ENCODE measurements at places on chromosomes 16 and 17.

- no peak for DNase-seq
These were observed at the start of gene CCL8 for GRCh38 chr17:34319039-34319483. Gene CCL8 (plus strand): TSS chr17:34319435. CDS start chr17:34319502, 67 bp downstream.

DNA sequence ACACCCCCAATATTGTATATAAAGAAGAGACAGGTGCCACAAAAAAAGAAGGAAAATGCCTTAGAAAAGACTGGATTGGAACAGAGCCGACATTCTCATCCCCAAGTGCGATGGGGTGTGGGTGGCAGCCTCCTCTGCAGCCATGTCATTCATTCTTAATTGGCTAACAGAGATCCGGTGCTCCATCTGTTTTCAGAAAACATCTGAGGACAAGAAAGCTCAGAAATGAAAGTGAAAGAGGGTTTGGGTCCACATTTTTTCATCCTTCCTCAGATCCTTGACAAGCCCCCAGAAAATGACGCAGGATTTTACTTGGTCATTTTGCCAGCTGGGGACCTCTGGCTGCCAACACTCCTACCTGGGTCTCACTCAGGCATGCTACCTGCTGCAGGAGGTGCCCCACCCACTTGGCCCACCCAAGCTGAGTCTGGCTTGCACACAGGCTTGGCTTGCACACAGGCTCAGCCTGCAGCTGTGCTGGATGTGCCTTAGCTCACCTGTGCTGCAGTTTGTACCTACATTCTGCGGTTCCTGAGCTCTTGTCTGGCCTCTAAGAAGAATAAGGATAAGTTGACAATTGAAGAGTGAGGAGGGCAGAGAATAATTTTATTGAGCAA is 21.9 kb downstream of the KIF2B start:
- no peak for DNase-seq

- DNase-seq = no peak
These were observed 85.4 kb upstream of the MED13 start for GRCh38 chr17:62150471-62150870.

GRCh38 chr17:47099451-47099986 is 89.6 kb downstream of the CDC27 start:
- DNase-seq = no peak

DNA sequence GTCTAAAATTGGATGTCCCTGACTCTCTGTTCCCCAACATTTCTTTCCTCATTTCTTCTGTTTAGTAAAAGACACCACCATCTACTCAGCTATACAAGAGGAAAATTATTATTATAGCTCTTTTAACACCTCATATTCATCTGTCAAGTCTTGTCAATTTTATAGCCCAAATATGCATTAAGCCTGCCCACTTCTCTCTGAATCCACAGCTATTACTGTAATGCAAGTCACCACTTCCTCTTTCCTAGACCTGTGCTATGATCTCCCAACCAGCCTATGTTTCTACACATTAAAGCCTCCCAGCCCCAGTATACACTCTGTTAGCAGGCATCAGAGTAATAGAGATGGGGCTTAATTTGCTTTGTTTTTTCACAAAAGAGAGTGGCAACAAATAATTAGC is 252.9 kb downstream of the GRIN2A start:
- DNase-seq = no peak

- DNase-seq = no peak
These were observed 4.1 kb downstream of the NDRG4 start for GRCh38 chr16:58503863-58504688.

DNA sequence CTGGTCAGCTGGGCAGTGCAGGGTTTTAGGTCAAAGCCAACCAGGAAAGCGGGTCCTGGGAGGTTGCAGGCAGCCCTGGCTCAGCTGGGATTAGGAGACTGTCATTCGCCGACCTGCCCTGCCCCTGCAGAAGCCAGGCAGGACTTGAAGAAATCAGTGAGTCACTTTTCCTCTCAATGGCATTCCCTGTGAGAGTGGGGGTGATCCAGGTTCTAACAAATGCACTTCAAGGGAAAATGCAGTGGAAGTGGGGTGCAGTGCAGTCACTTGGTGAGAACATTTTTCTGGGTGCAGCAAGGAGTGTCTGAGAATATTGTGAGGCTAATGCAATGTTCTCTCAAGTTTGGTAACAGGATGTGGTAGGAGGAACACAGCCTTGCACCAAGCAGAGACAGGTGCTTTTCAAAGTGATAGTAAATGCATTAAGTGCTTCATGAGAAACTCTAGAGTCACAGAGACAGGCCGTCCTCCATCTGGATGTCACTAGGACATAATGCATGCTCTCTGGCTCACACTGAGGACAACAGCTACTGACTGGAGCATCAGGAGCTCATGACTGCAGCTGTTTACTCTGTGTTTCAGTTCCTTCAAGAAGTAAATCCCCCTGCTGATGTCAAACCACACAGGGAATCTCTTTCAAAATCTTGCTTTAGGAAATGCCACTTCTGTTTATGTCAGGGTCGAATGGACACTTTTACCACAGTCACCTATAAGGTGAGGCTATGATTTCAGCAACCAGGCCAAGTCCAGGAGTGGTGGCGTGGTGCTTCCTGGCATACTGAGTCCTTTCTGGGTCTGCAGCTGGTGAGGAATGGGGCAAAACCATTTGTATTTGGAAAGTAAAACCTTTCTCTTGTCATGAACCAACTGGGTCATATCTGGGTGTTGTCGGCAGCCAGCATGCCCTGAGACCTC is 16.7 kb downstream of the CDK5R1 start:
- DNase-seq = peak; percentile 44

DNA sequence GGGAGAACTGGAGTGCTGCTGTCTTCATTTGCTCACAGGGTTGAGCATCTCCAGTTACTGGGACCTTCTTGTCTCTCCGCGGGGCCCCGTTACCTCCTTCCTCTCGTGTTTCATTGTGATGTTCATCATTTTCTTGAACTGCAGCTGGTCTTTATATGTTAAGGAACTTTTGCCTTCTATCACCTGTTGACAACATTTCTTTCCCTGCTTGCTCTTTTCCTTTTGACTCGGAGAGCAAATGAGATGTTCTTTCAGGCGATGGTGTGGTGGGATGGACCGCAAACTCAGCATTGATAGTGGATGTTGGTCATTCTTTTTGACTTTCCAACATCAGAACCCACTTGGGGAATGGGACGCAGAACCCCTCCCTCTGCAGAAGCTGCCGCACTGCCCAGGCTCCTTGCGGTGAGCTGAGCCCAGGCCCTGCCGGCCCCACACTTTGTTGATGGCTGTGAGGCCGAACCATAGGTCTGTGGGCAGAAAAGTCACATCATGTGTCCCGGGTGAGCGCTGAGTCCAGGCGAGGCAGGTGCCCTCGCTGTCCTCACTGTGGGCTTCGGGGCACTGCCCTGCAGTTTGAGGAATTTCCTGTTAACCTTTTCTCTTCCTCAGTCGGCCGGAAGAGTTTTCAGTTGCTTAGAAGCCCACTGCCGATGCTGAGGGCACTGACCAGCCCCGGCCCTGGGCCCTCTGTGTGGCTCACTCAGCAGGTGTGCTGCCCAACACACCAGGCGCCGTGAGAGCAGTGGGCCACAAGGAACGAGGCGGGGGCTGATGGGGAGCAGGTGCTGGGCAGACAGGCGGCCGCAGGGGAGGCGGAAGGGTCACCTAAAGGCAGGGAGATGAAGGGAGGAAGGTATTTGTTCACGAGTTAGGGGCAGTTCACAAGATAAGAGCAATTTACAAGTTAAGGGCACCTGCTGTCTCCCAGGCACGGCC is 7.4 kb downstream of the RPL13 start:
- no peak for DNase-seq

DNA sequence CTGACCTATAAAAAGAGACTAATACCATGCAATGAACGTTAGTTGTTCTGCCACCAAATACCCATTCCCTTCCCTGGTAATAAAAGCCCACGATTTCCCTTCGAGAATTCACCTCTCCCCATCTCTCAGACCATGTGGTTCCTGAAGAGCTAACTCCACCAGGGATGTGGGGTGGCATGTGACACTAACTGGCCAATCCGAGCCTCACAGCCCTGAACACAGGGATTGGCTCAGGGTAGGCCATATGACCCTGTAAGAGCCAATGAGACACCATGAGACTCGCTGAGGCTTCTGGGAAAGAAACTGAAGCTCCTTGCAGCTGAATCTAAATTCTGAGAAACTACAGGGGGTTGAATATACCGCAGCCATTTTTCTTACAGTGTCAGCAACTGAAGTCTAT is 21.1 kb downstream of the HELZ start:
- no peak for DNase-seq

DNA sequence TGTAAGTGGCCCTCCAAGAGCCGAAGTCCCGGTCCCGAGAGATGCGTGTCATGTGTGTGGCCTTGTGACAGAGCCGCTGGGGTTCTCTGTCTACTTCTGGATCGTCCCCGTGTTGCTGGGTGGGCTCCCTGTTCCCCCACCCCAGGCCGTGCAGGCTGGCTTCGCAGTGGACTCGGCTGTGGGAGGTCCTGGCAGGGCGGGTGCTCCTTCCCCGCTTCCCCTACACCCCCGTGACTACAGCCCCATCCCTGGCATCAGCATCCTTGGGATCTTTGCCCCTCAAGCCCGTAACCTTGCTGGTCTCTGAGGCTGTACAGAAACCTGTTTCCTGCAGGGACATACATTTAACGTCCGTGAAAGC is 136.3 kb downstream of the BANP start:
- DNase-seq = no peak

- DNase-seq = no peak
These were observed 9.1 kb upstream of the CRISPLD2 start for GRCh38 chr16:84810518-84811273.

DNA sequence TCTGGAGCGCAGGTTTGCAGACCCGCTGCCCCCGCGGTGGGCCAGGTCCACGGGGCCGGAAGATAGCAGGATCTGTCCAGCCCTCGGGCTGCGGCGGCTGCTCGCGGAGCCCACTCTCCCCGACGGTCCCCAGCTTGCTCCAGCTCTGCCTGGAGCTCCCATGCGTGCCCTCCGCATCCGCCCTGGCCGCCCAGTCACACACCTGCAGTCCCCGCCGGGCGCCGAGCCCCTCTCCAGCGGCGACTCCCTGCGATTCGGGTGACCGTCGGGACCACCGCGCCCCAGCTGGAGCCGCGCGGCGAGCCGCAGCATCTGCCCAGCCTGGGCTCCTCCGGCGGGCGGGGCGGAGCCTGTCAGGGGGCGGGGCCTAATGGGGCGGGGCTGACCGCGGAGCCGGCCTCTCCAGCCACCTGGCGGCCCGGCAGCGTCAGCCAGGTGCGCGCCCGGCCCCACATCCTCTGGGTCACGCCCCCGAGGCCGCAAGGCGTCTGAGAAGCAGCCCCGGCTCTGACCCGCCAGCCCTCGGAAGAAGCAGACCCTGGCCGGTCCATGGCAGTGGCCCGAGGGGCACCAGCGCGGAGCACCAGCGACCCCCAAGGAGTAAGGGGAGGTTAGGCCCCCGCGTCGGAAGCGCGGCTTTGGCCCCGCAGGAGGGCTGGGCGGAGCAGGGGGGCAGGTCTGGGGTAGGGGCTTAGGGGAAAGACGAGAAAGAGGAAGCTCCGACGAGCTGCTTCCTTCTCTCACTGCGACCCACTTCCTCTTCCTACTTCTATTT is at the start of gene PIK3R5:
Gene PIK3R5 (minus strand): TSS at position 314 of the 775 bp plus-strand sequence. CDS start 54,213 bp downstream, outside the sequence.
- DNase-seq = no peak

GRCh38 chr17:29840884-29841283 is 89.1 kb downstream of the SSH2 start:
- DNase-seq = no peak

DNA sequence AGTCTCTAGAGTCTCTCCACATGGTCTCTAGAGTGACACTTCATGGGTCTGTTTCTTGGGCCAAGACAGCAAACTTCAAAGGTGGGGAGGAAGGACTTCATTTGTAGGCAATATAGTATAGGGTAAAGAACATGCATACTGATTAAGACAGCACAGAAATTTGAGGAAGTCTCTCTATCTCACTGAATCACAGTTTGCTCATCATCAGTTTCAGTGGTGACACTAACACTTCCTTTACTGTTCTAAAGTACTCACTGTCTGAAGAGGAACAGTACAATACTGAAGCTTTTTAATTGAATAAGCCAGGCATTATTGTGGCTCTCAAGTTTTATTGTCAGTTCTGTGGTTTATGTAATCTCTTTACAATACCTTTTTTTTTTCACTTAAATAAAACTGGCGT is 656.4 kb upstream of the CDH8 start:
- no peak for DNase-seq

- DNase-seq = no peak
These were observed 60.0 kb upstream of the CDC42EP4 start for GRCh38 chr17:73371836-73372235.

DNA sequence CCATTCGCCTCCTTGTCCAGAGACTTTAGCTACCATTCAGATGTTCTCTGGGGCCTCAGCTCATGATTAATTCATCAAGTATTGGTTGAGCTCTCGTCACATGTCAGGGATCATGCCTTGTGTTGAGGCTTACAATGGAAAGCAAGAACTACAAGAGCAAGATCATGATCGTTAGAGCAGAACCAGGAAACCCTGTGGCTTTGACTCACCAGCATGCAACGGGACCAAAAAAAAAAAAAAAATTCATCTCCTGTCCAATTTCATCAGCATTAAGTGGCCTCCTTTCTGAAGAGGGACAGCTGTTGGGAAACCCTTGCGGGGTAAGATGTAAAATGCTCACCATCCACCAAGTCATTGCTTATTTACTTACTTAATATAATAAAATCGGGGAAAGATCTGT is 12.1 kb upstream of the USP10 start:
- DNase-seq = peak; percentile 14

GRCh38 chr16:11556945-11557720 is 29.6 kb downstream of the LITAF start:
- DNase-seq = no peak

GRCh38 chr16:85156440-85156839 is 44.2 kb upstream of the CIBAR2 start:
- no peak for DNase-seq

GRCh38 chr16:14458576-14458975 is 171.5 kb downstream of the PARN start:
- no peak for DNase-seq

- peak; percentile 22 for DNase-seq
These were observed 775 bp downstream of the CYTH1 start for GRCh38 chr17:78781104-78781892.

GRCh38 chr17:76458580-76459490 is 5.9 kb upstream of the UBE2O start:
- peak; percentile 29 for DNase-seq

DNA sequence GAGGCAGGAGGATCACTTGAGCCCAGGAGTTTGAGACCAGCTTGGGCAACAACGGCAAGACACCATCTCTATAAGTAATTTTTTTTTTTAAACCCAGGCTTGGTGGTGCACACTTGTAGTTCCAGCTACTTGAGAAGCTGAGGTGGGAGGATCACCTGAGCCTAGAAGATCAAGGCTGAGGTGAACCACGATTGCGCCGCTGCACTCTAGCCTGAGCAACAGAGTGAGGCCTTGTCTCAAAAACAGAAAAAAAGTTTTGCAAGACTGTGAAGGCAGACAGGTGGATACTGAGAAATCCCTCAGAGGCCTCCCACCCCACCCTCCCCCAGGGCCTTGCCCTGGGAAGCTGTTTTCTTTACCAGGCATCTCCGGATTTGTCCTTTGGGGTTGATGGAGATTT is 125.4 kb downstream of the MGAT5B start:
- DNase-seq = no peak

- DNase-seq = peak; percentile 74
These were observed at the start of gene PSMB10 for GRCh38 chr16:67936124-67936879. Gene PSMB10 (minus strand): TSS chr16:67936850. CDS start chr16:67936749, 101 bp downstream.

- peak; percentile 47 for DNase-seq
These were observed 121.3 kb upstream of the GSE1 start for GRCh38 chr16:85491798-85492294.

- DNase-seq = no peak
These were observed 7.0 kb upstream of the CCNF start for GRCh38 chr16:2422123-2422867.
